ENCODE measurements at places on chromosomes 12 and 14.

- no peak for DNase-seq
Observed at GRCh38 chr12:104387190-104387589, 69.6 kb upstream of the CHST11 start.

- DNase-seq: peak; percentile 59
Observed at GRCh38 chr14:64510825-64511671, 6.5 kb downstream of the ZBTB1 start.

GRCh38 chr14:59265808-59266207 lies 77.3 kb downstream of the DAAM1 start:
- no peak for DNase-seq

DNA sequence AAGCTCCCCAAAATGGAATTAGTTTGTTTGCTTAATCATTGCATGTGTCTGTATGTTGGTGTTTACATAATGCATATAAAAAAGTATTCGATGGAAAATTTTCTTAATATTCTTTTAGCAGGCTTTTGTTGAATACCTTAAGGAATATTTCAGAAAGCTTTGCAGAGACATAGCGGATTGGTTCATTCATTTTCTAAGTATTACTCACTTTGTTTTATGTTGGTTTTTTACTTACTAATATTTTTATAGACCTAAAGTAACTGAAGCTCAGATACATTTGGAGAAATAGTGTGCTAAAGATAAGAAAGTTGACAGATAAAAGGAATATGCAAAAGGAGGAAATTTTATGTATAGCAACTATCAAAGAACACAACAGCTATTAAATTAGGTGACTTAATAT lies 191.0 kb downstream of the ERC1 start:
- no peak for DNase-seq

- peak; percentile 5 for DNase-seq
Observed at GRCh38 chr12:102169922-102170621, 27.6 kb downstream of the PMCH start.

- DNase-seq: no peak
Observed at GRCh38 chr14:68702135-68702534, 90.7 kb downstream of the ZFP36L1 start.

DNA sequence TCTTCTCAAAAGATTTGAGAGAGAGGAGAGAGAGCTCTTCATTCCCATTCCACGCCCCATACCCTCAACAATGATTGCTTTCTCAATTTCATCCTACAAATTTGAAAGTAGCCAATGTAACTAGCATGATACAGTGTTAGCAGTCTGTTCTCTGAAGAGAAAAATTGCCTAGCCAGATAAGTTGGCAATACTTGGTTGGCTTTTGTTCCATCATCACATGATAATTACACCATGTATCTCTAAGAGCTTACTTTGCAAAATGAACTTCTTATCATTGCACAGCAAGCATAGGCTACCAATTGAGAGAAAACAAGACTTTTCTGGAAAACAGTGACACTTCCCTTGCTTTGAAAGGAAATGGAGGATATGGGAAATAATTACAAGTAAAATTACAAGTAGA lies 68.9 kb downstream of the FSCB start:
- no peak for DNase-seq

GRCh38 chr14:38290601-38291188 lies 34.8 kb upstream of the CLEC14A start:
- DNase-seq: no peak

DNA sequence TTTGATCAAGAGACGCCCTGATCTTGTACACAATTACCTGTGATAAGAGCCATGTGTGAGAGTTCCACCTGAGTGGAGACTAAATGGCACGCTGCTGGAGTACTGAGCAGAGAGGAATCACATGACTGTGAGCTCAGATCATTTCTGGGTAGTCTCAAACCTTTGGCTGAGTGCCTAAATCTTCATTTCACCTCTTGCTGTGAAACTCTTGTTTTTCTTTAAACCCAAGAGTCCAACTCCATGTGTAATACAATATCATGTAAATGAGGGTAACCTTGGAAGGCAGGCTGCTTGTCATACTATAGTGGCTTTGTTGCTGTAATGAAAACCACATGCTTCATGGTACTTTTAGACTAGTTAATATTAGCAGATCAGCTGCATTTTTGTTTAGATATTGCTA lies 156.9 kb downstream of the CAND1 start:
- no peak for DNase-seq

DNA sequence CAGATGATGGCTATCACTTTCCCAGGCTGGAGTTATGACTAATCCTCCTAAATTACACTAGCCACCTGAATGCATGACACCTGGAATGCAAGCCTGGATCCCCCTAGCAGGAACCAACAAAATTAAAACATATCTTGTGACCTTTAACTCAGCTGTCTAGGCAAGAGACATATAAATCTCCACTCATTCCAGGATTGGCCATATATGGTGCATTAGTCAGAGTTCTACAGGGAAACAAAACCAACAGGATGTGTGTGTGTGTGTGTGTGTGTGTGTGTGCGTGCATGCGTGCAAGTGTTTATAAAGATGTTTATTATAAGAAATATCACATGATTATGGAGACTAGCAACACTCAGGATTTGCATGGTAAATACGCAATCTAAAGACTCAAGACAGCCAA lies 212.8 kb downstream of the KIF21A start:
- DNase-seq: no peak

DNA sequence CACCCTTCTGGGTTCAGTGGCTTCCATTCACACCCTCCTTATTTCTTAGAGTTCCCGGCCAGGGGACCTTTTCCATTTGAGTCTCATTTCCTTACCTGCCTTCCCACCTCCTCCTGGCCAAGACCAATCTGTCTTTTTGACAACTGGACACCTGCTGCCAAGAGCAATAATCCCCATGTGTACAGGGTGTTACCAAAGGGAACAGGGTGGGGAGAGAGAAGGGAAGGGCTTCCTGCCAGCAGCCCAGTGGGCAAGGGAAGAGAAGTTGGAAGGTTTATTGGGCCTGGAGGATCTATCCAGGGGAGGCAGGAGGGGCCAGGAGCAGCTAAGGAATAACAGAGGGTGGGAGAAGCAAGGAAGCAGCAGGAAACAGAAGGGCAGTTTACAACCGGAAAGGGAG lies 346.2 kb downstream of the C12orf75 start:
- DNase-seq: no peak

GRCh38 chr12:88781909-88782308 lies 201.6 kb upstream of the KITLG start:
- no peak for DNase-seq

GRCh38 chr14:71261206-71261605 lies 353.9 kb downstream of the PCNX1 start:
- no peak for DNase-seq

- no peak for DNase-seq
Observed at GRCh38 chr12:98808243-98808875, 163.3 kb downstream of the APAF1 start.

GRCh38 chr12:94987801-94988200 lies 15.7 kb downstream of the NDUFA12 start:
- DNase-seq: no peak

- DNase-seq: no peak
Observed at GRCh38 chr12:107547389-107547788, 138.2 kb upstream of the PWP1 start.

DNA sequence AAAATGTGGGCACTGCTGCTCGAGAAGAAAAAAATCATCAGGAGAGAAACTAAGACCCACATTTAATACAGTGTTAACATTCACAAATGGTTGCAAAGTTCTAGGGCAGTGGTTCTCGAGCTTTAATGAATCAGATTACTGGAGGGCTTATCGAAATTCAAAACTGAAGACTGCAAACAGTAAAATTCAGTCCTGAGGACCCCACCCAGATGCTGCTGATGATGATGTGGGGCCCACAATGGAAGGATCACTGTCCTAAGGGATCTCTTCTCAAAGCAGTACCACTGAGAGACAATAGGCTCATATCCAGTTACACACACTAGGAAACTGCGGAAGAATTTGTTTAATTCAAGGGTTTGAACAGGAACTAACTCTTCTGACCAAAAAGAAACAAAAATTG lies 31.4 kb downstream of the DICER1 start:
- DNase-seq: no peak

- DNase-seq: no peak
Observed at GRCh38 chr12:96980991-96981414, 73.9 kb downstream of the NEDD1 start.

DNA sequence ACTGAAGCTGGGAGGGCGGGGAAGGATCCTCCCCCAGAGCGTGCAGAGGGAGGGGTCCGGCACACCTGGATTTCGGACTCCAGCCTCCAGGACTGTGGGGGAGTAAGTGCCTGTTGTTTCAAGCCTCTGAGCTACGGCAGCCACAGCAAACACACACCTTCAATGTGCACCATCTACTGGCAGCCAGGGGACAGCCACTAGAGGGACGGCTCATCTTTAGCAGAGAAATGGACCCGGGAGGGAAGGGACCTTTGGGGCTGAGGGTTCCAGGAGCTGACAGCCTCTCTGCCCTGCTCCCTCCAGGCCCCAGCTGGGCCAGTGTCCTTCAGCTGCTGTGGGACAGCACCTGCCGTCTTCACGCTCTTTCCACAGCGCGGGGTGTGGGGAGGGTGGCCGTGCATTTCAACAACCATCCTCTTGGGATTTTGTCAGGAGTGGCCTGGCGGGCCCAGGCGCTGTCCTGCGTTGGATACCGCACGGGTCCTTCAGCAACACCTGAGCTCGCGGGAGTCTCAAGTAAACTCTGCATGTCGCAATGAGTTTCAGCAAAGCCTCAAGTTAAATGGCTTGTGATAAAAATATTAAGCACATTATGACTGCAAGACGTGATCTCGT lies 209.2 kb upstream of the C14orf180 start:
- DNase-seq: no peak

DNA sequence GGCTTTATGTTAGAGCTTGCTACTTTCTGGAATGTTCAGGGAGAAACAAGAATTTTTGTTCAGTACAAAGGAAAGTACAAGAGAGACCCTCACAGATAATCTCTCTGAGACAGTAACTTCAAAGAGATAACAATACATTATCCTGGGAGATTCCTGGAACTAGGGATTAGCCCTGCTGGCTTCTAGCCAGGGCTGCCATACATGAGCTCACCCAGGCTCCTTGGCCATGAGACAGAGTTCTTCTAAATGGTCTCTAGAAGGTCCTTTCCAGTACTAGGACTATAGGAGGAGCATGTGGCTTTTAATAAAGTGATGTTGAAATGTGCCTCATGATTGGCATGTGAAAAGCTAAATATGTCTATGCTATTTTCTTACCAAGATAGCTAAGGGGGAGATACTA lies 342.5 kb downstream of the EMP1 start:
- no peak for DNase-seq

GRCh38 chr12:119803381-119803791 lies 73.7 kb downstream of the CIT start:
- DNase-seq: peak; percentile 73

GRCh38 chr12:130011611-130012385 lies 108.0 kb upstream of the TMEM132D start:
- DNase-seq: no peak

GRCh38 chr14:70955543-70956480 lies 48.6 kb downstream of the PCNX1 start:
- no peak for DNase-seq

GRCh38 chr12:132664206-132665148 lies 22.7 kb downstream of the POLE start:
- no peak for DNase-seq

DNA sequence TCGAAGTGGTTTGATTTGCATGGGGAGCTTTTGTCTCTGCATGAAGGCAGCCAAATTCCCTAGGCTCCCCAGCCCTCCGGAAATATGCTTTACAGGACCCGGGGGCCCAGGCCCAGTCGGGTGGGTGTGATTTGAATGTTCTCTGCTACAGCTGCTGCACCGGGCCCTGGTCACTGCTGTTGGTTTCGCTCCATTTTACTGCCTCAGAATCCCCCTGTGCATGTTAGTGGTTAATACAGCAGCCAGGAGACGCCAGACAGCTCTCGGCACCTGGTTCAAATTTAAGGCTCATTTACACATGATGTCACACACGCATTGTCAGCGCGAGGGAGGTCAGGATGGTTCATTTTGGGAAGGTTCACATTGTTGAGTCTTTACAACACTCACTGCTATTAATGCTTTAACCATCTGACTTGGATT lies 99.6 kb downstream of the SLC38A6 start:
- no peak for DNase-seq

DNA sequence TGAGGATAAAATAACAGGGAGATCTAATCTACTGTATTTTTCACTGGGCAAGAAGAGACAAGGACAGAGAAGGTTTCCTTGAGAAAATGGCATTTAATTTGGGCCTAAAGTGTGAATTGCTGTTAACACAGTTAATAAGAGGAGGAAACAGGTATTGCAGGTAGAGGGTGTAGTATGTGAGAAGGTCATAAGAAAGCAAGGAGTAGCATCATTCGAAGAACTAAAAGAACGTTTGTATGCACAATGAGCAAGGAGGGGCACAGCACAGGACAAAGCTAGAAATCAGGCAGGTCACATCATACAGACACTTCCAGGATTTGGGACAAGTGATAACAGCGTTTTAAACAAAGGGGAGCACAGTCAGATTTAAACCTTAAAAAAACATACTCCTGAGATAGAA lies 85.1 kb upstream of the PLEKHA5 start:
- DNase-seq: no peak

DNA sequence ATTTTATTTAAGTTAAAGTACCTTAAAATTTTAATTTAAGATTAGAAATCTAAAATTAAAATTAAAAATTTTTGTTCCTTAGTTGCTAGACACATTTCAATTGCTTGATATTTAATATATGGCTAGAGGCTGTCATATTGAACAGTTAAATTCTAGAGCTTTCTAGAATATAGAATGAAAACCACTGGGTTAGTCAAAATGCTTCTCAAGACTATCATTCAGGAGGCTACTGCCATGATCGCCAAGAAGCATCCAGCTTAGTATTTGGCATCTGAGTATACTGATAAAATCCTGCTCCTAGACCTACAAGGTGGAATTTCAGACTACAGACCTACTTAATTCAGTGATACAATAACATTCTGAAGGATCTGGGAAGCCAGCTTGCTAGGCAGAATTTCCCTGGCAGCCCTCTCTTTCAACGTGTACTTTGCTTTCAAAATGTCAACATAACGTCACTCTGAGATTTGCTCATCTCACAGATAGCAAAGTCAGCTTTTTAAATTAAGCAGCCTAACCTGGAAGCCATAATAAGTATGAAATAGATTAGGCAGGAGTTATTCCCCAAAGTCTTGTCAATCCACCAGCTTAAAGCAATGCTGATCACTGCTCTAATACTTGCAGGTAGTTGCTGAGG lies 525.8 kb downstream of the FSCB start:
- DNase-seq: no peak

DNA sequence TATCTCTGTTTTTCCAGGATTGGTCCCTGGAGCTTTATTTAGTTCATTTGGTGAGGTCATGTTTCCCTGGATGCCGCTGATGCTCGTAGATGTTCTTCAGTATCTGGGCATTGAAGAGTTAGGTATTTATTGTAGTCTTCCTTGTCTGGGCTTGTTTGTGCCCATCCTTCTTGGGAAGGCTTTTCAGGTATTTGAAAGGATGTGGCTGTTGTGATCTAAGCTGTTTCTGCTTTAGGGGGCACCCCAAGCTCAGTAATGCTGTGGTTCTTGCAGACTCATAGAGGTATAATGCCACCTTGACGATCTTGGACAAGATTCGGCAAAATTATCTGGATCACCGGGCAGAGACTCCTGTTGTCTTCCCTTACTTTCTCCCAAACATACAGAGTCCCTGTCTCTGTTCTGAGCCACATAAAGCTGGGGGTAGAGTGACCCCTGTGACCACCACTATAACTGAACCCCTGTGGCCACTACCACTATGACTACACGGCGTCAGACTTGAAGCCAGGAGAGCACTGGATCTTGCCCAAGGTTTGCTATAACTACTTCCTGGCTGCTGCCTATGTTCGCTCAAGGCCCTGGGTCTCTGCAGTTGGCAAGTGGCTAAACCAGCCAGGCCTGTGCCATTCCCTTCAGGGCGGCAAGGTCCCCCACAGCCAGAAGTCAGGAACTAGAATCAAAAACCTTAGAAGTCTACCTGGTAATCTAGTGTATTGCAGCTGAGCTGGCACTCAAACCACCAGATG lies 40.9 kb downstream of the FGD4 start:
- no peak for DNase-seq
